ENCODE measurements at places on chromosomes 7 and 10. TPM values are rescaled to one million over a fixed set of nuclear protein-coding genes. Genes with fewer than 3 reads are reported as not detected.

Gene ZNF680
- 11.4 TPM for total RNA-seq

Gene SLC13A4
- total RNA-seq = not detected

Gene GPR15LG
- 560 TPM for total RNA-seq

Gene LGI1
- 0.47 TPM for total RNA-seq

Gene GPR141
- 0.40 TPM for total RNA-seq

Gene CD36
- 26.5 TPM for total RNA-seq

Gene TMEM130
- 0.12 TPM for total RNA-seq
